ENCODE measurements at places on chromosomes 5 and 9.
A peak's percentile ranks its signal among the peaks of the same experiment; 100 is the strongest.

GRCh38 chr5:82384034-82384750, 106.0 kb upstream of the RPS23 start:
- no peak for DNase-seq

GRCh38 chr5:36214436-36214835, 27.3 kb downstream of the NADK2 start:
- no peak for DNase-seq

- peak; percentile 28 for DNase-seq
Measured at GRCh38 chr9:70389621-70390266, 24.7 kb downstream of the KLF9 start.

DNA sequence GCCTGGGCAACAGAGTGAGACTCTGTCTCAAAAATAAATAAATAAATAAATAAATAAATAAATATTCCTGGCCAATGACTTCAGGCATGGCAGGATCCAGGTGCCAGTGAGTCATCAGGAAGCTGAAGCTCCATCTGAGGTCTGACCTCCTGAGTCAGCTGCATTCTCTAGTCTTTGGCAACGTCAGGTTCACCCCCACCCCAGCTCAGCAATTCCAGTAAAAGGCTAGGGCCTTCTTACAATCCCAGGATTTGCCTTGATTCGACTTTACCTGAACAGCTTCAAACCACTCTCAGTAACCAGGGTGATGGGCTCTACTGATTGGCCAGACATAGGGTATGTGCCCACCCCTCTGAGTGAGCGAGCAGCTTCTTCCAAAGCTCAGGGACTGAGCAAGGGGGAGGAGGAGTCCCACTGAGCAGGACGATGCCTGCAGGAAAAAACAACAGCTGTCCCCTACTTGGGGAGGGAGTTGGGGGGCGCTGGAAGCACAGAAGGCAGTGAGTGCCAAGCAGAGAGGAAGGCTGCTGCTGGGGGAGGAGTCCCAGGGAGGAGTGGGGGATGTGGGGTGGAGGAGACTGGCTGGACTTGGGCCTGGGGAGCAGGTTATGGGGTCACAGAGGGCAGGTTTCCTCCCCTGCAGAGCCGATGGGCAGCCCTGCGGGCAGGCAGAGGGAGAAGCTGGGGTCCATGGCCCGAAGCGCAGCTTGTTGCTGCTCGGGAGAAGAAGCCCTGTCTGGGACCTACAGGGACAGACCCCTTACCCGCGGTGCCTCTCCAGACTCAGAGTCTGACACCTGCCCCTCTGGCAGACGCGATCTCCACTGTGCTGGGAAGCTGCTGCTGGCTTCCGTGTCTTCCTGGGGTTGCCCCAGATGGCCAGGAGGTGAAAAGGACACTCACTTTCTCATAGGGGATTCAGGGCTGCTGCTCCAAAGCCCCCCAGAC, 25.9 kb upstream of the UNC5A start:
- DNase-seq: peak; percentile 74

DNA sequence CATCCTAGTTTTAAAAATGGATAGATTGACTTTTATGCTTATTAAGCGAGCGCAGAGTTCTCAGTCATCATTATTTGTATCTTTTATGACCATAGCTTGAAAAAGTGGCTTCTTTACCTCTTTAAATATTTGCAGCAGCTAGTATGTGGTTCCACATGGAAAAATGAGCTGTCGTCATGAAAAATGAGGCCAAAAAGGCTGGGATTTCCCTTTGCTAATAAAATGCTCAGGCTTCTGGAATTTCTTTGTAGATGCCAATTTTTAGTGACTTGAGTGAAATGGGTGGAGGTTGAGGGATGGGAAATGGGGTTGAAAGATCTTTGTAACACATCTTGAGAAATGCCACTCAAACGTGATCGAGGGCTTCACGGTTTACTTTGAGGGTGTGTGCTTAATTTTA, 35.2 kb downstream of the RAI14 start:
- DNase-seq: peak; percentile 36

DNA sequence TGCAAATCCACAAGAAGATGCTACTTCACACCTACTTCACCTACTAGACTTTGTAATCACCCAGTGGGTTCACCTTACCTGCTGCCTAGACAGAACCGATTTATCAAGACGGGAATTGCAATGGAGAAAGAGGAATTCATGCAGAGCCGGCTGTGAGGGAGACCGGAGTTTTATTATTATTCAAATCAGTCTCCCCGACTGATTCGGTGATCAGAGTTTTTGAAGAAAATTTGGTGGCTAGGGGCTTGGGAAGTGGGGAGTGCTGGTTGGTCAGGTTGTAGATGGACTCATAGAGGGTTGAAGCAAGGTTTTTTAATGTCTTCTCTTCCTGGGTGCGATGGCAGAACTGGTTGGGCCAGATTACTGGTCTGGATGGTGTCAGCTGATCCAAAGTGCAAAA, 23.4 kb downstream of the SFXN1 start:
- DNase-seq: no peak

DNA sequence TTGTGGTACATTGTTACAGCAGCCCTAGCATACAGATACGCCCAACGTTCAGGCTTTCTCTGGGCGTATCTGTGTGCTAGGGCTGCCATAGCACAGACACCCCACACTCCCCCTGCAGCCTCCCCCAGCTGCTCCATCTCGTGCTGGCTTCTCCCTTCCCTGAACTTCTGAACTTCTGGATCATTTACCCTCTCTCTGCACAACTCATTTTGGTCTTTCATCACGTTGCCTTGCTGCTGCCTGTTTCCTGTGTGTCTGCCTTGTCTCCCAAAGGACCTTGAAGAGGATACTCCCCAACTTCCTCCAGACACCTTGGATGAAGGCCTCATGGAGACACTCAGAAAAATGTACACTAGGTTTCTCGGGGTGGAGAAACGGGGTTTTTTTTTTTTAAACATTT, 37.3 kb downstream of the SLIT3 start:
- DNase-seq: no peak

DNA sequence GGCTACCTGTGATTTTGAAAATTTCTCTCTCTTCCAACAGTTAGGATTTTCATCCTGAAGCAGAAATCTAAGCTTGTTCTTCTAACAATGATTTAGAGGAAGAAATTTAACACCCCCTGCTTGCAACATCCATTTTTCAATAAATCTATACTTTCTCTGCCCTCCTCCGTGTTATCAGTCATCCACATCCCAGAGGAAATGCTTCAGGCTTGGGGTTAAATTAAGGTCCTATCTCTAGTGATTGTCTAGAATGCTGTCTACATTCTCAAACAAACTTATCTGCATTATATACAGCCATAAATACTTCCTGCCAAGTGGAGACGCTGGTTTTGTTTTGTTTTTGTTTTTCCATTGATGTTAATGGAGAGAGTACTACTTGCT, 371.0 kb downstream of the CSNK1G3 start:
- DNase-seq: no peak

DNA sequence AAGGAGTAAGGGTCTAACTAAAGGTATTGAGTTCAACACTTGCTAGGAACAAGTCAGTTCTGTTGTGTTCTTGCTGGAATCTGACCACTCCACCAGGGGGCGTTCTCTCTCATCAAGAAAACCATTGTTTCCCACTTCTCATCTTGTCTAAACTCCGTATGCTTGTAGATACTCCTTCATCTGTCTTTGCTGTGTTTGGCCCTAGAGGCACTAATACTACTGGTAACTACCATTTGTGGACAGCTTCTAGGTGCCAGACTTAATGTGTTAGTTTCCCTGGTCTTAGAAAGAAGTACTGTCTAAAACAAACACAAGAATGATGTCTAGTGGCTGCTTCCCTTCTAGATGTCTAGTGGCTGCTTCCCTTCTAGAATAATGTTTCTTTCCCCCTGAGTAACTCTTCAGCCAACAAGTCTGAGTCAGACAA, 18.7 kb upstream of the PTPDC1 start:
- peak; percentile 68 for DNase-seq

DNA sequence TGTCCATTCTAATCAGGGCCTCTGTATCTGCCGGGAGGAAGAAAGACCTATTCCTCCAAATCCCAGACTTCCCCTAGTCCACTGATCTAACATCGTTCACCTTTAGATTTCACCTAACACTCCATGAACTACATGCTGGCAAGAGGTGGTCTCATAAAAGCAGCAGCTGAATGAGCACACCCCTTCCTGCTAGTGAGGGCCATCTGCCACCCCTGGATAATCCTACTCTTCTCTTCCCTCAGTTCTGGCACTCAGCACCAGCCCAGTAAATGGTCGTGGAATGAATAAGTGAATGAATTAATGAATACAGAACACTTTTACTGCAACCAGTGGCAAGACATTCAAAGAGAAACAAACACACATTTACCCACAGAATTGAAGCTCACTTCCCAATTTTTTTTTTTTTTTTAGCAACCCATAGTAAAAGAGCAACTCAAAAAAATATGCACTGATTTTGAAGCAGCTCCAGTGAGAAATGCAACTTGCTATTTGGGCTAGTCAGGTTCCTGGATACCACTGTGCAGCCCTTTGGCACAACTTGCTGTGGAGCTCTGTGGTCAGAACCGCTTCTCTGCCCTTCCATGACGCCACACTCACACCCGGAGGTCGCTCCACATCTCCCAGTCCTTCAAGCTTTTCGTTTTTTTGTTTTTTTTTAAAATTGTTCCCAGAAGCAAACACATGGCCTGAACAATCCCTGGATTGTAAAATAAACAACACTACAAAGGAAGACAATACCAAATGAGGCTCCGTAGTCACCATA, 6.2 kb downstream of the RNF183 start:
- no peak for DNase-seq

- DNase-seq: no peak
Measured at GRCh38 chr9:137313956-137314560, 12.0 kb upstream of the NRARP start.

GRCh38 chr5:172855597-172856292, 21.7 kb downstream of the ERGIC1 start:
- DNase-seq: no peak

DNA sequence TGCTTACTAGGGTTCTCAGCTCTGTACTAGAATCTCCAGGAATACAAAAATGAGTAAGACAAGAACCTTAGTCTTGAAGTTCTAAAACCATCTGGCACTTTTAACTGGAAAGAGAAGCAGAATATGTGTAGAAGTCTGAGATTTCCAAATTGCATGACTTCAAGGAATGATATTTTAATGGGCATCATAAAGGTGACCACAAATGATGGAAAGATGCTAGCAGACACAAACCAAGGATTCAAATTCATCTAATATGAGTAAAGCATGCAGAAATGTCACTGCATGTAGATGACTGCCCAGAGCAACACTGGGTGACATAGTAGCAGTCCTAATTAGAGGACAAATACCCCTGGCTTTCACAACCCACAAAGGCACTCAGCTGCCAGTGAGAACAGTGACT, 117.2 kb downstream of the RPS23 start:
- DNase-seq: peak; percentile 44

DNA sequence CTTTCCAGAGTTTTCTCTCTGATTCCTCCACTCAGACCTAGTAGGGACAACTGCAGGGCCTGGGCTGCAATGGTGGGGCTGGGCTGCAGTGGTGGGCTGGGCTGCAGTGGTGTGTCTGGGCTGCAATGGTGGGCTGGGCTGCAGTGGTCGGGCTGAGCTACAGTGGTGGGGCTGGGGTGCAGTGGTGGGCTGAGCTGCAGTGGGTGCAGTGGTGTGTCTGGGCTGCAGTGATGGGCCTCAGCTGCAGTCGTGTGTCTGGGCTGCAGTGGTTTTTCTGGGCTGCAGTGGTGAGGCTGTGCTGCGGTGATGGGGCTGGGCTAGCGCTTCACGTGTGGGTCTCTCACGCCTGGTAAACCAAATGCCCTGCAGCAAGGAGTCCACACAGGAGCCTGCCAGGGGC, 27.4 kb downstream of the ABO start:
- no peak for DNase-seq

DNA sequence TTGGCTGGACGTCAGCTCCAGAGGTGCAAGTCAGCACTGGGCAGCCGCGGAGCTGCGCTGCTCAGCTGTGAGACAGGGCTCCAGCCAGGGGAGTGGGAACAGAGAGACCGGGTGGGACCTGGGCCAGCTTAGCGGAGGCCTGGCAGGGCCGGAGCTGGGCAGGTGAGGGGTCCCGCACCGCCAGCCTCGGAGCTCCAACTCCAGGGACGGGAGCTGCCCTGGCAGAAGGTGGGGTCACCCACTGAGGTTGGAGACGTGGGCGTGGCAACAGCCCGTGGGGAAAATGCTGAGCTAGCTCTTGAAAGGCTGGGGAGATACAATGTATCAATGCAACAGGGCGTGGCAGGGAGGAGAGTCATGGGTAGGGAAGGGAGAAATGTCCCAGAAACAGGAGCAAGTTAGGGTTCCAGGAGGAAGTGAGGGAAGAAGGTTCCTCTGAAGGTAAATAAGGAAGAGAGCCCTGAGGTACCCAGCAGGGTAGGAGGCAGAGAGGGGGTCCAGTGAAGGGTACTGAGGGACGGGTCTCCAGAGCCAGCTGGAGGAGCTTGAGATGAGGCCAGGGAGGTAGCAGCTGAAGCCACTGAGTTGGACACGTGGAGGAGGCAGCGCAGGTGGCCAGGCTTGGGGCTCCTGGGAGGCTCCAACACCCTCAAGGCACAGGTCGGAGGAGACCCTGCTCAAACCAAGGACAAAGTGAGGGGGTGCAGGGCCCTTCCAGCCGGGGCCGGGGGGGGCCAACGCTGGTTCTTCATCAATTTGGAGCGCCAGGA, 736 bp upstream of the NKD2 start:
- no peak for DNase-seq

GRCh38 chr9:120983259-120983837, 56.8 kb upstream of the TRAF1 start:
- no peak for DNase-seq

DNA sequence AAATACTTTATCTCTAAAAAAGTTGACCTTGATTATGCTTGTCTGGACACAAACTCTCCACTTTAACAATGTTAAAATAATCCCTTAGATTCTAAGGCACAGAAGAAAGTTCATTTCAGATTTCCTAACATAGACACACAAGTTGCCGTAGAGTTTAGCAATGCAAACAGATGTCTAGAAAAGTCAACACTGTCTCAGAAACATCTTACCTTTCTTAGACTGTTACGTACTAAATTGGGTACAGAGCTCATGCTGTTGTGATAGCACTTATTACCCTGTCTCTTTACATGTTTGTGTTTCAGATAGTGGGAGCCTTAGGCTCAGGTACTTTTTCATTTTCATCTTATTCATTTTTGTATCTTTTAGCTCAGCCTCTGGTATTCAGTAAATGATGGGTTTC, 52.0 kb downstream of the C5 start:
- DNase-seq: no peak

DNA sequence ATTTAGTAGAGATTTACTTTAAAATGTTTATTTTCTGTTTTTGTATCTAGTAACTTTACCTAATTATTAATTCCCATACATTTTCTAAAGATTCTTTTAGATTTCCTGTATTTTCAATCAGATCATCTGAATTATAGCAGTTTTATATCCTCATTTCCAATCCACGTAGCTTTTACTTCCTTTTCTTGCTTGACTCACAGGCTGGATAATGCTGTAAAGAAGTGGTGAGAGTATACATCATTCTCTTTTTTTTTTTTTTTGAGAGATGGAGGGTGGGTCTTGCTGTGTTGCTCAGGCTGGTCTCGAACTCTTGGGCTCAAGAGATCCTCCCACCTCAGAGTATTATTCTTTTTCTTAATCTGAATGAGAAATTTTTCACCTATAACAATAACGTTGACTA, 11.2 kb upstream of the SETX start:
- no peak for DNase-seq

DNA sequence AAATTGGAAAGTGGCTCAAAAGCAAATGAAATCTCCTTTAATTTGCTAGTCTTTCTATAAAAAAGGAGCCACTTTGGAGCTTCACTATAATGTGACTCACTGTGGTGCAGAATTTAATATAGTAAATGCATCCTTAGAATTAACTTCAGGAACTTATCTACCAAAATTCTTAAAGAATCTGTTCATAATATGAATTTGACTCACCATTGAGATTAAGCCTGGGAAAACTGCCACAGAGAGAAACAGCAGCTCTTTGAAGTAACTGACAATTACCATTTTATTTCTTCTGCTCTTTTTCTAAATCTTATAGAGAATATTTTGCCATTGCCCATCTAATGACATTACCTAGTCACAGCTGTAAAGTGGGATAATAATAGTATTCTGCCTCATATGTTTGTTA, 211.9 kb upstream of the CDH6 start:
- no peak for DNase-seq

All from HFFc6 (cell line).